ENCODE measurements at places on chromosomes 12 and 14.

DNA sequence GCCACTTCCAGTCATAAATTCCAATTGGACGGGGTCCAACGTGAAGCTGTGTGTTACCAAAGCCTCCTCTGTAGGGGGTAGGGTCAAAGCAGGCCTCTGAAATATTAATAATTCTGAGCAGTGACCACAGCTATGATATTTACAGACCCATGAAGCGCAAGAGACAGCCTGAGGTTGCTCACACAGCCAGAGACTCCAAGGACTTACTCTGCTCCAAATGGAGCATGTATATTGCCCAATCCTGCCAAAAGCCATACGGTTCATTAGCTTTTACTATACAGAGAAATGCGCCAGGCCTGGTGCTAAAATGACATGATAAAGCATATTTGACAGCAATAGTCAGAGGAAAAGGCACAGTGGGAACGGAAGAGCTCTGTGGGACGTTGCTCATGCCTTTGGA is 151.3 kb downstream of the PAH start:
- no peak for DNase-seq

- DNase-seq = no peak
Measured at GRCh38 chr12:108340037-108340436, 926 bp upstream of the CMKLR1 start.

GRCh38 chr12:4421590-4422031 is 24.0 kb downstream of the FGF6 start:
- DNase-seq = peak; percentile 51

GRCh38 chr14:75673345-75674035 is 12.4 kb downstream of the TTLL5 start:
- DNase-seq = no peak

DNA sequence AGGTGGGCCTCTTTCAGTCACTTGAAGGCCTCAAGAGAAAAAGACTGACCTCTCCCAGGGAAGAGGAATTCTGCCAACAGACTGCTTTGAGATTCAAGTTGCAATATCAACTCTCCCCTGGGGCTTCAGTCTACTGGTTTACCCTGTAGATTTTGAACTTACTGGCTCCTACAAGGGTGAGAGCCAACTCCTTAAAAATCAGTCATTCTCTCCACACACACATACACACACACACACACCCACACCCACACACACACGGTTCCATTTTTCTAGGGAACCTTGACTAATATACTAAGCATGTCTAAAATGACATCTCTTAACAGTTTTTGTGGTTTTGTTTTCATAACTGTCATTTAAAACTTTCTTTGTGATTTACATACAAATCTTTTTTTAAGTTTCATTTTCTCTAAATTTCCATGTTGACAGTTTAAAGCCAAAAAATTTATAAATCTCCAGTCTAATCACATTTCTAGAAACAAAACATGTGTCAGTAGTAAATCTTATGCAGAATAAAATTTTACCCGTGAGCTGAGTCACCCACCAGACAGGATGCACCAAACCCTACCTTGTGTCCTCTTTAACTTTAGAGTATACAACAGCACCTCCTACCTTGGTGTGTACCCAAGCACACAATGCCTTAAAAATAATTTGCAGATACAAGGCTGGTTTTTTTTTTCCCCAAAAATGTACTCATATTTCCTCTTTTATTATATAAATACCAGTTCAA is 394.6 kb downstream of the AEBP2 start:
- no peak for DNase-seq

DNA sequence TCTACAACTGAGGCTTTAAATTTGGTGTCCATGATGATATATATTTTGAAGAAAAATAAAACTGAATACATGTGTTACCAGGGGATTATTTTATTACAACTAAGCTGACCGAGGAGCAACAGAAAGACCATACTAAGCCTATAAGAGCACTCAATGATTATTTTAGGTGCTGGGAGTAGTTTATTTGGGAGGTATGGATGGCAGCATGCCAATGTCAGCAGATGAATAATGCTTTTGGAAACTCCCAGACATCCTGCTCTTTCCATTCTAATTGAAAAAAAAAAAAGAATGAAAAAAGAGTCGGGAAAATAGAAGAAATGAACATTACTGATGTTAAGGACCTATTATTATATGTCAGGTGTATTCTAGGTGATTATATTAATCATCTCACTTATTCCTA is 441.2 kb downstream of the BTG1 start:
- no peak for DNase-seq

- DNase-seq = no peak
Measured at GRCh38 chr14:90742252-90742651, 74.0 kb downstream of the TTC7B start.

- no peak for DNase-seq
Measured at GRCh38 chr12:52644078-52644415, 8.0 kb downstream of the KRT2 start.

- DNase-seq = no peak
Measured at GRCh38 chr12:27627123-27627852, 69.0 kb upstream of the REP15 start.

DNA sequence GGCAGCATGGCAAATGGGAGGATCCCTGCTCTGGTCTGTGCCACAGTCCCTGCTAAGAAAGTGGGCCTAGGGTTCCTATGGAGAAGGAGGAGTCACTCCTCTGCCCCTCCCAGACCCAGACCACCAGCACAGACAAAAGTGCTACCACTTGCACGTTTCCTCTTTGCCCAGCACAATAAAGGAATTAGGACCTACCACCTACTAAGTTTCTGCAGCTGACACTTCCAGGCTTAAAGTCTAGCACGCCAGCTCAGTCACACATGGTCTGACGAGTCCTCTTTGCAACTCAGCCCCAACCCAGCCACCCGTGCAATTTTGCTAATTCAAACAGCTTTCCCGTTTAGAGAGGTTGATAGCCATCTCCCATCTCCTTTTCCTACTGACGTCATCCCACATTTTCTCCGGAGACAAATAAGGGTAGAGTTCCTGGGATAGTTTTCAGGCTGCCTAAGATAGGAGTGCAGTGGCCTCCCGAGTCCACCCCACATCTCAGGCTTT is 66.2 kb upstream of the PTGR2 start:
- DNase-seq = no peak

DNA sequence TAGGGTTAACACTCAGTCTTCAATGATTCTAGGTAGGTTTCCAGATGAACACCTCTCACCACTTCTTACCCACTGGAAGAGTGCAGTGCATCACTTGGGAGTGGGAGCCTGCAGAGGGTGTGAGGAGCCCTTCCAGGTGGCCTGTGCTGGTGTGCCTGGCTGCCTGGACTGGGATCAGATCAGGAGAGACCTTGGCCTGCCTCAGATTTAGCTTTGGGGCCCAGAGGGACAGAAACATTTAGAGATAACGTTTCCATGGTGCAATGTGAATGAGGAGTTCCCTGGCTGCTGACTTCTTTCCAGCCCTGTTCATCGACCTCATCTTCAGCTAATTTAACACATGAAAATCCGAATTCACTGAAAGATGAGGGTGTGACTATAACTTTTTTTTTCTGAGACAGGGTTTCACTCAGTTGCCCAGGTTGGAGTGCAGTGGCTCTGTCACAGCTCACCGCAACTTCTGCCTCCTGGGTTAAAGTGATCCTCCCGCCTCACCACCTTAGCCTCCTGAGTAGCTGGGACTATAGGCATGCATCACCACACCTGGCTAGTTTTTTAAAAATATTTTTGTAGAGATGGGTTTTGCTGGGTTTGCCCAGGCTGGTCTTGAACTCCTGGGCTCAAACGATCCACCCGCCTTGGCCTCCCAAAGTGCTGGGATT is 53.6 kb downstream of the SUSD6 start:
- no peak for DNase-seq

- no peak for DNase-seq
Measured at GRCh38 chr12:12883369-12884001, 7.9 kb upstream of the GPRC5A start.

DNA sequence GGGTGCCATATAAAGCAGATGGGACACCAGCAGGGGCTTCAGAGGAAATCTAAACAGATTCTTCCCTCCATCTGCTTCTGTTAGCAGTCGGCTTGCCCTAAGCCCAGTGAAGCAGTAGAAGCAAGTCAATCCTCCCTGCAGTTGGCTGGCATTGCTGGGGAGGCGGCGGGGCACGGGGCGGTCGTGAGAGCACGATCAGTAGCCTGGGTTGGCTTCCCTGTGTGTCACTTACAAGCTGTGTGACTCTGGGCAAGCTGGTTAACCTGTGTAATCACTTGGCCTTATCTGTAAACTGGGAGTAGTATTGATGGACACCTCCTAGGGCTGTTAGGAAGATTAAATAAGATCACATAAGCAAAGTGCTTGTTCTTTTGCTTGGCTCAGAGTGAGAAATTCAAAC is 19.4 kb downstream of the MYRFL start:
- no peak for DNase-seq
